ENCODE measurements at places on chromosomes 12 and 14.

DNA sequence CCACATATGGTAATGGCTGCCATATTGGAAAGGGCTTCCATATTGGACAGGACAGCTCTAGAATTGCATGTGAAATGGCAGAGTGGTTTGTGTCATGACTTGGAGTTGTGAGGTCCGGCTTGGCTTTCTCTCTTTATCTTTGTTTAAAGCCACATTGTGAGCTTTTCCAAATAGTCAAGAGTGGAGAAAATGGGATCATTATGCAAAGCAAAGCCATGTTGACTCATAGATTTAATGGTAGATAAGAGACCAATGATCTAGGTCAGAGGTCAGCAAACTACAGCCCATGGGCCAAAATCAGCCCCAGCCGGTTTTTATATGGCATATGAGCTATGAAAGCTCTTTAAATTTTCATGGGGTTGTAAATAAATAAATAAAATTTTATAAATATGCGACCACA, 449.1 kb downstream of the BCL11B start:
- no peak for DNase-seq

GRCh38 chr14:20592574-20592973, 1.4 kb upstream of the RNASE12 start:
- DNase-seq, result no peak

DNA sequence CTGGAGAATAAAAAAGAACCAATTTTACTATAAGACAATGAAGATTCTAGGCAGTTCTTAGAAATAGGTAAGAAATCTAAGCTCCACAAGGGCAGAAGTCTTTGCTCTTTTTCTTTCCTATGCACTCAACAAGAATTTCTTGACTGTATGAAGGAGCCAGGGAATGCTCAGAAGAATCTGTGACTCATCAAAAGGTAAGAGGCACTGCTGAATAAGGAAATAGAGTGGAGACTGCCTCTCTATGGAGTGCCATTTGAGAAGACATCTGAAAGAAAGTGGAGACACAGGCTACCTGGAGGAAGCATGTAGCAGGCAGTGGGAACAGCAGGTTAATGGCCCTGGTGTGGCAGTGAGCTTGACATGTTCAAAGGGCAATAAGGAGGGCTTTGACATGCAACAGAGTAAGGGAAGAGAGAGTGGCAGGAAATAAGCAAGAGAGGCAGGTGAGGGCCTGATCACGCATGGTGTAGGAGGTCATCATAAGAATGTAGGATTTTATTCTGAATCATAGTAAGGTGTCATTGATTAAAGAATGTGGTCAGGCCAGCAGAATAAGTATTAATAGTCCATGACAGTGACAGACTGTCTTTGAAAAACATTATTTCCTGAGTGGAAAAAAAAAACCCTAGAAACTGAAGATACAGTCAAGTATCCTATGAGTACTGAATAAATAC, 446.7 kb upstream of the GARIN6 start:
- no peak for DNase-seq

- no peak for DNase-seq
These were observed 253.2 kb downstream of the CACNA1C start for GRCh38 chr12:2306012-2306411.

DNA sequence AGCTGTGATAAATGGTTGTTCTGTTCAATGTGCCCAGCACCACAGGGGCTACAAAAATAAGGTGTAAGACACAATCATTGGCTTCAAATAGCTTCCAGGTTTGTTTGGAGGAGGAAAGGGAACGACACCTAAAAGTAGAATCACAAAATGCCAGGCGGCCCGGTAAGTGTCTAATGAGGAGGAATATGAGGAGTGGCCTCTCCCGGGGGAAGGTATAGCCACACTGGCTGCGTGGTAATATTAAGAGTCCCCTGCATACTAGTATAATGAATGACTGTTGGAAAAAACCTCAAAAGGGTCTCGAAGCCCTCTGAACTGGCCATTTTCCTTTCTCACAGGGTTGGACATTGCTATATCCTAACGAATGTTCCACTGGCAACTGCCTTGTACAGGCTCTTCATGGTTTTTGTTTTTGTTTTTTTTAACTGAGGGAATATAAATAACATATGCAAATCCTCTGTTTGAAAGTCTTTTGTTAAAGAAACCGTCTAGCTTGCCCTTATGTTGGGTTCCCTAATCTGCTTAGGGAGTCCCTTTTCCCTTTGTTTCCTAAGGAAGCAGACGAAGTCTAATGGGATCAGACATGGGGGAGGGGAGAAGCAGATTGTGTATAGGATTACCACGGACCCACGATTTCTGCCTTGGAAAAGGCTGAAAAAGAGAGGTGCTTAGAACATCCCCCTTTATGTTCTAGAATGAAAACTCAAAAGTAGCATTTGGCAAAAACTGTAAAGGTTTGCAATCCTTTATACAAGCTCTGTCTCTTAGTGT, 4.2 kb downstream of the CCDC60 start:
- no peak for DNase-seq

- DNase-seq, result peak; percentile 45
These were observed 20.0 kb upstream of the TCP11L2 start for GRCh38 chr12:106282457-106283097.

- DNase-seq, result no peak
These were observed 27.6 kb downstream of the PMCH start for GRCh38 chr12:102169922-102170621.

- DNase-seq, result no peak
These were observed 201.1 kb upstream of the ATP2B1 start for GRCh38 chr12:89909753-89910152.

DNA sequence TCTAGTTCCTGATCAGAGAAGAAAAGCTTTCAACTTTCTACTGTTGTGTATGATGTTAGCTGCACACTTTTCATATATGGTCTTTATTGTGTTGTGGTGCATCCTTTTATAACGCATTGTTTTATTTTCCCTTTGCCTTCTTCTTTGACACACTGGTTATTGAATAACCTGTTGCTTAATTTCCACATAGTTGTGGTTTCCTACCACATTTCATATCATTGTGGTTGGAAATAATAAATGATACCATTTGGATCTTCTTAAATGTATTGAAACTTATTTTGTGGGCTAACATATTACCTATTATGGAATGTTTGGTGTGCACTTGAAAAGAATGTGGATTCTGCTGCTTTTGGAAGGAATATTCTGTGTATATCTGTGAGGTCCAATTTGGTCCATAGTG, 64.9 kb downstream of the GPHN start:
- no peak for DNase-seq

DNA sequence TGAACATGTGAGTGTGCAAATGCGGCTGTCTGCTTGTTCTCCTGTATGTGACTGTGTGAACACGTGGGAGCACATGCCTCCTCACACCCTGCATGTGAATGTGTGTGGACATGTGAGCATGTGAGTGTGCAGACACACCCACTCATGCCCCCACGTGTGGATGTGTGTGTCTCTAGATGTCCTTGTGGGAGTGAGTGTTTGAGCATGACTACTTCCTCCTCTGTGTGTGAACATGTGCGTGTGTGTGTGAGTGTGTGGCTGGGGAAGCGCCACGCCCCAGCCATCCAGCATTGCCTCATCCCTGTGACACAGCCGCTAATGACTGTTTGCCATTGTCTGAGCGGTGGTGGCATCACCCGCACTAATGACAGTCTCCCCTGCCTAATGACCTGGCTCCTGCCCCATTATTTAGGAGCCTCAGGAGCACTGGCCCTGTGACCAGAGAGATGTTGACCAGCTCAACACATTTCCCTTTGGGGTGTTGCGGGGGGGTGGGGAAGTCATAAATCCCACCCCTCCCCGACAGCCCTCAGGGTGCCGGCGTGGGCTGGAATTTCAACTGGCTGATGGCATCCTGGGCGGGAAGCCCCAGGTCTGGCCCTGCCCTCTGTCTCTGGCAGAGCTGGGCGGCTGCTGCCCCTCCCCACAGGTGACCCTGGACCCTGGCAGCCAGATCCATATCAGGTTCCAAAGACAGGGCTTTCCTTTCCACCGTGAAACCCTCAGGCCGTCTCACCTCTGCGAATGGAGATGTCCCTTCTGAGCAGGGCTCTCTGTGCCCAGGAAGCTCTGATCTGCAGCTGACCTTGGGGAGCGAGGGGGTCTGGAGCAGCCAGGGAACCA, 11.5 kb upstream of the KRT80 start:
- no peak for DNase-seq

GRCh38 chr14:103135333-103136260, 12.3 kb downstream of the TNFAIP2 start:
- DNase-seq, result no peak

DNA sequence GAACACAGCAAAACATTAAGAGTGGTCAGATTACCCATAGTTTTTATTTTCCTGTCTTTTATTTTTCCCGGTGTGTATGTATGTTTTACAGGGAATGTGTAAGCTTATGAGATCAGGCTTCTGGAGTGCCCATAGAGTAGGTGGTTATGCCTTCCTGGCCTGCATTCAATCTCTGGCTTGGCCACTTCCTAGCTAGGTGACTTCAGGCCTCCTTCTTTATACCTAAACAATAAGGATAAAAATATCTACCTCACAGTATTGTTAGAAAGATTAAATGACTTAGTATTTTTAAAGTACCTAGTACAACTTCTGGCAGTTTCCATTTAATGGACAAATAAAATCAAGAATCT, 42.4 kb downstream of the ITPR2 start:
- no peak for DNase-seq

GRCh38 chr12:108799401-108800243, 57.8 kb downstream of the SSH1 start:
- no peak for DNase-seq

DNA sequence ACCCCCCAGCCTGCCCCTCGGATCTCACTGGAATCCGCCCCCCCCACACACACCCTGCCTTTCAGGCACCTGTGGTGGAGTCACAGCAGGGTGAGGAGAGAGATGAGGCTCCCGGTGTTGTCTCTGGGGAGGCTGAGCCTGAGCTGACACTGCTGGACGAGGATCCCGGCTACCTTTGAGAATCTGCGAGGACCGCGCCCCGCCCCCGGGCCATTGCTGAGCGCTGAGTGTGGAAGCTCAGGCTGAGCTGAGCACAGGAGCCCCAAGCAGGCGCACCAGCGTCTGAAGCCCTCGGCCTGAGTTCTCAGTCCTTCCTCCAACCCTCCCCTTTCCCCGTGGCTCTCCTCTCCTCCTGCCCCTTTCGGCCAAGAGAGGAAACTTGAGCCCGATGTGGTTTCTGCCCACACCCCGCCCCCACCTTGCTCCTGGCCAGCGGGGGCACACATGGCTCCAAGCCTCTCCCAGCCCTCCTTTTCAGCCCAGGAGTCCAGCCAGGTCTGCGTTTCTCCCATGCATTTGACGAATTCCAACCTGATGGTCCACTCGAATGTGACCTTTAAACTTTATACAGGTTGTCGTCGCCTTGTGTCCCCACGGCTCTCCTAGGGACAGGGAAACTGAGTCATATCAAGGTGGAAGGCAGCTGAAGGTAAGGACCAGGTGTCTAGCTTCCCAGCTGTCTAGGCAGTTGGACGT, at the start of gene NFE2:
NFE2 (minus strand) TSS at position 284 of the 696 bp plus-strand sequence. CDS start 5,767 bp downstream, outside the sequence.
- peak; percentile 34 for DNase-seq

GRCh38 chr14:20798318-20798717, 4.3 kb downstream of the RNASE1 start:
- no peak for DNase-seq
